Cardiac septum (tissue), 1 donor: ENCODE measurements at places on chromosomes 13 and 19. TPM values are rescaled to one million over a fixed set of nuclear protein-coding genes. Genes with fewer than 3 reads are reported as not detected.
A peak's percentile ranks its signal among the peaks of the same experiment; 100 is the strongest.

The PPM1N gene
- total RNA-seq: 0.59 TPM

DNA sequence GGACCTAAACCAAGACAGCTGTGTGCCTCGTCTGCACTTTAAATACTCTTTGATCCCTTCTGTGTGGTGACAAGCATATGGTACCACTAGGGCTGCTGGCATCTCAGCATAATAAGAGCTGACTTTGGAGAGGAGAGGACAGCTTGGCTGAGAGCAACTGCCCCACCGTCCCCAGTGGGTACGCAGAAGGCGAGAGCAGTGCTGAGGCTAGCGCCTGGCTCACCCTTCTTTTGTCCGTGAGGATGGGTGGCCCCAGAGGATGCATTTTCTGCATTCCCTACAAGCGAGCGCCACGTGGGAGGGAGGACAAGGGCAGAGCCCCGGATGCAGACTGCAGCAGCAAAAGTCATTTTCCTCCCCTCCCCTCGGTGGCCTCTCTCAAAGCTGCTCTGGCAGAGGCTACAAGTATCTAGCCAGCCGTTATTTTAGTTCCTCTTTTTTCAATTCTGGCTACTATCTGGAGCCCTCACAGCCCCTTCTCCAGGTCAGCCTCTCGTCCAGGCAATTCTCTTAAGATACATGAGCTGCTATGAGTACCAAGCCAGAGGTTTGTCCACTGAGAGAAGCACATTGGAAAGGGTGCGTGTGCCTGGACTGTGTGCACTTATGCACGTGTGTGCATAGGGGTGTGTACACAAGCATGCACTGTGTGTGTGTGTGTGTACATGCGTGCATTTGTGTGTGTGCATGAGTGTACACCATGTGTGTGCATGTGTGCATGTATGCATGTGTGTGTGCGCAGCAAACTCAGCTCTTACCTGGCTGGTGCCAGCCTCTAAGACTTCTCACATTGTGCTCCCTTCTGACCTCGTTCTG is 51.3 kb downstream of the RAB20 start:
- no peak for DNase-seq

DNA sequence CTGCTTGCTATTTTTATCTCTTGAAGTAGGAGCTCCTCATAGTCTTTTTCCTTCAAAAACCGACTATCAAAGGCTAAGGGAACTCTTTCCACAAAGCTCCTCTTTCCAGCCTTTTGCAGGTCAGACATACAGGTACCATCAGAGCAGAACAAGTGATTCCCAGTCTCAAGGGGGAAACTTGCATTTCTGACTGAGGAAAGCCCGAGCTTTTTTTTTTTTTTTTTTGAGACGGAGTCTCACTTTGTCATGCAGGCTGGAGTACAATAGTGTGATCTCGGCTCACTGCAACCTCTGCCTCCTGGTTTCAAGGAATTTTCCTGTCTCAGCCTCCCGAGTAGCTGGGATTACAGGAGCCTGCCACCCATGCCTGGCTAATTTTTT is 32.0 kb downstream of the RUBCNL start:
- DNase-seq: no peak

- no peak for DNase-seq
These were observed 36.7 kb downstream of the LNX2 start for GRCh38 chr13:27583645-27584044.

DNA sequence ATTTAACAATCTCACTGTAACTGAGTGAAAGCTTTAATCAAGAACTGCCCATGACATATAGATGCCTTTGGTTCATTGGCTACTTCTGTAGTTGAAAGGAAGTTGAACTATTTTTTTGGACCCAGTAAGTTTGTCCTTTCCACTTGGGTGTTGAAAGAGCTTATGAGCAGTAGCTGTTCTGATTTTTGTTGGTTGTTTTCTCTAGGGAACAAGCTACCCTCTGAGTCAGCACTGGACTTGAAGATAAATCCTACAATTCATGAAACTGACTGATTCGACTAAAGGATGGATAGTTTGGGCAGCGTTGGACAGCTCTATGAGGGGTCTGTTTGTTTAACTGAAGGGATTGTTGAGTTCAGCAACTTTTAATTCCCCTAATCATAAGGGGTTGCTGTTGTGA is 101.0 kb downstream of the PAN3 start:
- DNase-seq: no peak

The RFPL4A gene
- total RNA-seq: 0.46 TPM

- peak; percentile 82 for DNase-seq
These were observed 22.5 kb upstream of the ZNF429 start for GRCh38 chr19:21482863-21483276.

The COMP gene
- 31.8 TPM for total RNA-seq

- DNase-seq: no peak
These were observed 35.3 kb upstream of the SACS start for GRCh38 chr13:23468811-23469210.

- no peak for DNase-seq
These were observed 16.0 kb upstream of the SLC7A10 start for GRCh38 chr19:33241530-33242101.

- DNase-seq: no peak
These were observed 654.4 kb upstream of the GPC6 start for GRCh38 chr13:92572190-92572589.

The PSG1 gene
- not detected for total RNA-seq
